Hepatocyte (in vitro differentiated cells): ENCODE measurements at places on chromosomes 7 and 10. TPM values are rescaled to one million over a fixed set of nuclear protein-coding genes. Genes with fewer than 3 reads are reported as not detected.

- DNase-seq = no peak
These were observed 43.3 kb downstream of the C10orf120 start for GRCh38 chr10:122656308-122656705.

GRCh38 chr7:32347244-32347828, 142.8 kb downstream of the LSM5 start:
- DNase-seq = peak; percentile 12

GRCh38 chr7:117995850-117996650, 122.8 kb upstream of the CTTNBP2 start:
- DNase-seq = no peak

Gene RASA4B
- polyA plus RNA-seq = 7.3 and 9.3 TPM in 2 replicates

Gene SLC26A3
- polyA plus RNA-seq = 4.2 and 8.1 TPM in 2 replicates

Gene C10orf67
- not detected in 2 replicates for polyA plus RNA-seq

- no peak for DNase-seq
These were observed 78.7 kb downstream of the ADARB2 start for GRCh38 chr10:1658658-1659057.

Gene OSBPL3
- 11.4 and 13.7 TPM in 2 replicates for polyA plus RNA-seq

Gene MEIG1
- polyA plus RNA-seq = 0.27 and 2.1 TPM in 2 replicates

DNA sequence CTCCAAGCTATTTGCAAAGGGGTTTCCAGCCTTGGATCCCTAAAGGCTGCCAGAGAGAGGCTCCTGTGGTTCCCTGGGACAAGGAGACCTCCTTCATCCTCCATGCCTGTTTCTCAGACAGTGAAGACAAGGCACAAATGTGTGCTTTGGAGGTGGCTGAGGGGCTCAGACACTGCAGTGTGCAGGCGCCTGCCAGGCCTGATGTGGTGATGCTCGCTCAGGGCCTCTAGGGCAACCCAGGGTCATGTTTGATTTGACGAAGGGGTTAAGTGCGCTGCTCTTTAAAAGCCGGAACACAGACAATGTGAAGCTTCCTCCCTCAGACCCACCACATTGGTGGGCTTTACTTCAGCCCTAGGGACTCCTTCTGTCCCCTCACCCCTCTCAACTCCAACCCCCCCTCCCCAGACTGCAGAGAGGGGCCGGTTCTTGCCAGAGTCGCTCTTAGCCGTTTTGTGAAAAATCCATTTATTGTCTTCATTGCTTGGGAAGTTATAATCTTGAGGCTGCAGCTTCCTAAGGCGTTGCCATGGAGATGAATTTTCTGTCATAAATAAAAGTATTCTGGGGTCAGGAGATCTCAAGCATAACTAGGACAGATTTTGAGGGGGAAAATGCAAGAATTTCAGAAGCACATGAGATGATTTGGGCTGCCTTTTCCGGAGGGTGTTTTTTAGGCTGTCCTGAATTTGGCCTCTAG, 35.8 kb downstream of the PDGFA start:
- DNase-seq = no peak

DNA sequence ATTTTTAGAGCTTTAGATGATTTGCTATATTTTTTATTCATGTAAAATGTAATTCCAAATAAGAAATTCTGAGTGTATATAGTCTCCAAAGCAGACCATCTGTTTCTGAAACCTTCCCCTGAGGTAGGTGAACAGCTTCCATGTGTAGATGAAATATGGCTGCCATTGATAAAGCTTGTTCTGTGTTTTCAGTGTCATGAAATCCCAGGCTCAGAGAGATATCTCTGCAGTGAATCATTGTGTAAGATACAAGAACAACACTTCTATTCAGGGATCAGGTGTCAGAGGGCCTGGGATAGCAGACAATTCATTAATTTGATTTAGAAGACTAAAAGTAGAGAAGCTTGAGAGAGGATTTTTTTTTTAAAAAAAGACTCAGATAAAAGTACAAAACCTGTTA, 29.1 kb downstream of the ACTA2 start:
- no peak for DNase-seq

- no peak for DNase-seq
These were observed 28.9 kb upstream of the ASAH2 start for GRCh38 chr10:50280049-50280841.

DNA sequence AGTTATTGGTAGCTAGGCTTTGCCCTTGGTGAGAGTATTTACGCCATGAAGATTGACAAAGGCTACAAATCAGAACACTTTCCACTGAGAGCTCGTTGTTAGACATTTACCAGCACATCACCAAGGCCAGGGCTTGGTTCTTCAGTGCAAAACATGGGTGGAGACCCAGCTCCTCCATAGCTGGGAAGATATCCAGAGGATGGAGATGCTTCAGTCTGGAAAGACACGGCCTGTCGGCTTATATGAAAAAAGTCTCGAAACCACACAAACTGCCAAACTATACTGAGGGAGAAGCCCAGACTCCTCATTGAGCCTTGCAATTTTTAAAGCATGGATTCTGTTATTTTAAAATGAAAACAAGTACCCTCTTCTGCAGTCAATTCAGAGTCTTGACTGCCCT, 83.4 kb upstream of the ANLN start:
- DNase-seq = no peak

- peak; percentile 22 for DNase-seq
These were observed 3.3 kb downstream of the GATA3 start for GRCh38 chr10:8057636-8058273.

GRCh38 chr10:71656220-71656619, 63.4 kb downstream of the C10orf105 start:
- DNase-seq = no peak

DNA sequence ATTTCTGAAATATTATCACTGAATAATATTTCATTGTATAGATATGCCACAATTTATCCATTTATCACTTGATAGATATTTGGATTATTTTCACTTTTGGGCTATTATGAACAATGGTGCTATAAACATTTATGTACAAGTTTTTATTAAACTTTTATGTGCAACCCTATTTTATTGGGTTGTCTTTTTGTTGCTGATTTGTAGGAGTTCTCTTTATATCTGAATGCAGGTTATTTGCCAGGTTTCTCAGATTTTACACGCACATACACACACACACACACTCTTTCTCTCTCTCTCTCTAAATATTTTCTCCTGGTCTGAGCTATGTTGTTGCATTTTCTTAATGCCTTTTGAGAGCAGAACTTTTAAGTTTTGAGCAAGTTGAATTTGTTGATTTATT, 36.2 kb downstream of the ADK start:
- no peak for DNase-seq

DNA sequence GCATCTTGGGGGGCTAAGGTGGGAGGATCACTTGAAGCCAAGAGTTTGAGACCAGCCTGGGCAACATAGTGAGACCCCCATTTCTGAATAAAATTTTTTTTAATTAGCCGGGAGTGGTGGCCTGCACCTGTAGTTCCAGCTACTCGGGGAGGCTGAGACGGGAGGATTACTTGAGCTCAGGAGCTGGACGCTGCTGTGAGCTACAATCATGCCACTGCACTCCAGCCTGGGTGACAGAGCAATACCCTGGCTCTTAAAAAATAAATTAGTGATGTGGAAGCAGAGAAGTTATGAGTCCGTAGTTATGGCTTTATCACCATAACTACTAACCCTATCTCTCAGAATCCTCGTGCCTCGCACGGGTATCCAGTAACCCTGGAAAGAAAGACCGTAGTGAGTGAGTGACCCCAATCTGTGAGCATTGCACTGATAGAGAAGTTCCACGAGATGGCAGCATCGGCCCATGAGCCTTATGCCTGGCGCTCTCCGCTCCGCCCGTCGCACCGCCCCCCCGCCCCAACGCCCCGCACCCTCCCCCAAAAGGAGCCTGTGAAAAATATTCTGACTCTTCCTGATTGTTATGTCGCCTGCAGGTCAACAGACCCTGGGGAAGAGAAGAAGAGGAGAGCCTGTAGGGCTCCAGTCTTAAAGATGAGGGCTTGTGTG, 4.9 kb upstream of the SLC29A3 start:
- peak; percentile 81 for DNase-seq

Gene TLL2
- polyA plus RNA-seq = 0.15 and 0.76 TPM in 2 replicates

Gene ASB15
- polyA plus RNA-seq = 0.04 TPM in 1 of 2 replicates, not detected in the other

- DNase-seq = peak; percentile 88
These were observed 117.3 kb downstream of the PRKAG2 start for GRCh38 chr7:151759591-151760042.
